Fibroblast of skin of right quadriceps (primary cell): ENCODE measurements at places on chromosomes 4 and X.

- no peak for DNase-seq
Measured at GRCh38 chr4:7970361-7970946, 30.8 kb upstream of the AFAP1 start.

GRCh38 chrX:20913760-20914159, 460.5 kb upstream of the CNKSR2 start:
- no peak for DNase-seq

DNA sequence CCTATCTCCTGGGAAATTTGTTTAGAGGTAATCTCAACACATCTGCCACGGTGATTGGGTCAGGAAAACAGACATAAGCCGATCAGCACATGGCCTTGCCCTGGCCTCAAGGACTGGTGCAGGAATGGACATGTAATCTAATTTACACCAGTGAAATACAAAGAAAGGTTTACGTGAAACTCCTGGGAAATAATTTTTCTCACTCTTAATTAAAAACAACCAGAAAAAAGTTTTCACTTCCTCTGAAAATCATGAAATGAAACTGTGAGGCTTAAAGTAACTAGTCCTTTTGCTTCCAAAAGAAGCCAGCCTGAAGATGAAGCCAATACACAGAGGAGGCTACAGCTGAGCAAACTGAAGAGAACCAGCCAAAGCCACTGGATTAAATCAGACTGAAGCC, 154.1 kb upstream of the FAM241A start:
- no peak for DNase-seq

DNA sequence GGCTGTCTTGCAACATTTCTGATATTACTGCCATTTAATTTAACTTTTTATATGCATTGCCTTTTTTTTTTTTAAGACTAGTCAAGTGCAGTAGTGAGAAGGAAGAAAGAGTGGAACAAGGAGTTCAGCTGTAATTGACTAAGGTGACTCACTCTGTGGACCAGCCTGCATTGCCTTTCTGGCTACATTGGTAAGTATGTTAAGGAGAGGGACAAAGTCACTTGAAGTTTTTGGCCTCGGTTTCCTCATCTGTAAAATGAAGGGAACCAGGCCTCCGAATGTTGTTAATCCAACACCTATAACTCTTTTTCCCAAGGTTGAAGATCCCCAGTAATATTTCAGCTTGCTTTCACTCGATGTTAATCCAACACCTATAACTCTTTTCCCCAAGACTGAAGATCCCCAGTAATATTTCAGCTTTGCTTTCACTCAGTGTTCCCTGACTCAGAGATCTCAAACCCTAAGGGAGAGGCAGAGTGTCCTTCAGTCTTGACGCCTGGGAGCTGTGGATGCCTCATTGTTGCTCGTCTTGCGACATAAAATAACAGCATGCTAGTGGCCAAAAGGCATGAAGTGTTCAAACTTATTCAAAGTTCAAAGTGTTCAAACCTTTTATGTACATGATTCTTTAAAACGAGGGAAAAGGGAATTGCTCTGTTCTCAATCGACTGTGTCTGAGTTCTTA, 102.0 kb downstream of the SORBS2 start:
- DNase-seq: peak; percentile 26

GRCh38 chr4:165826166-165826565, 46.9 kb upstream of the TLL1 start:
- no peak for DNase-seq

GRCh38 chr4:69773484-69773883, 13.1 kb upstream of the SULT1B1 start:
- no peak for DNase-seq

GRCh38 chr4:86011117-86011516, 348.7 kb downstream of the MAPK10 start:
- DNase-seq: peak; percentile 94

DNA sequence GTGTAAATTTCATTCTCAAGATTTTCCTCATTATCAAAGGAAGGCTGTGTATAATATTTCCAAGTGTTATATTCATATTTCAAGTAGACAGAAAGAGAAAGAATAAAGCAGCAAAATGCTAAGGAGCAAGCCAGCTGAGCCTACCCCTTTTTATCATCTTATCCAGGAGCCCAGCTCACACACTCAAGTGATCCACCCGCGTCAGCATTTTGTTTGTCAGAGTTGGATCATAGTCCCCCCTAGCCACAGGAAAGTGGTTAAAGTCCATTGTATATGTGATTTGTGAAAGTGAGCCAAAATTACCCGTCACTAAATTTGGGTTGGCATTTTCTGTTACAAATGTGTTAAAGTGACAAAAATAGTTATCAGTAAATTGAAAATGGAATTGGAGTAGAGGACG, 289.3 kb upstream of the CTSO start:
- DNase-seq: no peak
